ENCODE measurements at places on chromosomes 5 and 9. TPM values are rescaled to one million over a fixed set of nuclear protein-coding genes. Genes with fewer than 3 reads are reported as not detected.

GRCh38 chr9:98805506-98806272, 1.8 kb upstream of the GALNT12 start:
- no peak for DNase-seq

DNA sequence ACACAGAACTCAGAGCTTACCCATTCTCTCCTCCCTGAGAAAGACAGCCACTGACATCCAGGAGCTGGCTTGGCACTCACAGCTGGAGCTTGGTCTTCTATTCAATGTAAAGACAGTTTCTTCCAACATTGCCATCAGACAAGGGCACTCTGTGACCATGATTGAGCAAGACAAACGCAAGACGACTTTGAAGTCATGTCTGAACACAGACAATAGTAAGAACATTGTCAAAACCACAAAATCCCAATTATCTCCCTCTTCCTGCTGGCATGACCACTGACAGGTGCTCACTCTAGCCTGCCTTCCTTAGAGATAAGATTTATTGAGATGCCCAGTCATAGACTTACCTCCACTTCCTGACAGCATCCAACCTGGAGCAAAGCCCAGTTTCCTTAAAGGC, 328.0 kb downstream of the MSX2 start:
- DNase-seq, result no peak

DNA sequence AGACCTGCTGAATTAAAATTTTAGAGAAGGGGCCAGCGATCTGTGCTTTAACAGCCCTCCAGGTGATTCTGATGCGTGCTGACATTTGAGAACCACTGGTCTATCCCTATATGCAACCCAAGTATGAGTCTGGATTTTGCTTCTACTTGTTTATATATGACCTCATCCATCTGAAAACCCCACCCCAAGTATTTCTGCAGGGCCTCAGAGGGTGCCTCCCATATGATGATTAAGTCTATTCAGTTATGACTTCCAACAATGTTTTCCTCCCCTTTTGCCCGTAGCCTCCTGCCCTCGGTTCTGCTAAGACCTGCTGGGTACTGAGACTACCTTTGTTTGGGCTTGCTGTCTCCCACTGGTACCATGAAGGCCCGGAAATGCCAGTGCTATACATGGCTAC, 376.0 kb upstream of the SMARCA2 start:
- no peak for DNase-seq

The GRM6 gene
- 1.1 TPM for polyA plus RNA-seq

GRCh38 chr9:115923410-115923809, 230.2 kb upstream of the PAPPA start:
- no peak for DNase-seq

DNA sequence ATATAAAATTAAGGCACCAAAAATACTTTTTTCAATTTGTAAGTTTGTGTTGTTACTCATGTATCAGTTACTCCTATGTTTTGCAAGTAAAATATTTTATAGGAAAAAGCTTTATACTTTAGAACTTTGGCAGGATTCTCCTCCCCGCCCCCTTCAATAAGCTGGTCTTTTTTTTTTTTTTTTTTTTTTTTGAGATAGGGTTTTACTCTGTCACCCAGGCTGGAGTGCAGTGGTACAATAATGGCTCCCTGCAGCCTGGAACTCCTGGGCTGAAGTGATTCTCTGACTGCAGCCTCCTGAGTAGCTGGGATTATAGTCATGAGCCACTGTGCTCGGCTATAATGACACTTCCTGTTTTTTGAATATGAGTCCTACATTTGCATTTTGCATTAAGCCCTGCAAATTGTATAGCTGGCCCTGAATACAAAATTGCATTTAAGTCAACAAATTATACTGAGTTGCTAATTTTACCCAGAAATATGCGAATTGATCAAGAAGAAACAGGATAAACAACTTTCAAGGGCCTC, 192.9 kb downstream of the PIK3R1 start:
- no peak for DNase-seq

DNA sequence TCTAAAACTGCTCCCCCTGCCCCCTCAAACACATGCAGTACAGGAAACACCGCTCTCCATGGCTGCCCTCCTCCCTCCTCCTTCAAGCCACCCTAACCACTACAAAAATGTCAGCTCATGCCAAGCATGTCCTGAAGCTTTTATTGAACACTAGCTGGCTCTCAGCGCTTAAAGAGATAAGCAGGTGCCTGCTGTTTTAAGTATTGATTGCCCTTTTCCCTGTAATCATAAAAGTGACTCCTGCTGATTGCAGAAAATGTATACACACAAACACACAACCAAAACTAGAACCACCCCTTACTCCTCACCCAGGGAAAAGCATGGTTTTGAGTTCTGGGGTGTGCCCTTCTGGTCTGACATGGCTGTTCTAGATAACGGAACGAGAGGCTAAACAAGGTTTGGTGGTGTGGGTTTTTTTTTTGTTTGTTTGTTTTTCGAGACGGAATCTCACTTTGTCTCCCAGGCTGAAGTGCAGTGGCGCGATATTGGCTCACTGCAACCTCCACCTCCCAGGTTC, 3.7 kb upstream of the UCK1 start:
- DNase-seq, result no peak

DNA sequence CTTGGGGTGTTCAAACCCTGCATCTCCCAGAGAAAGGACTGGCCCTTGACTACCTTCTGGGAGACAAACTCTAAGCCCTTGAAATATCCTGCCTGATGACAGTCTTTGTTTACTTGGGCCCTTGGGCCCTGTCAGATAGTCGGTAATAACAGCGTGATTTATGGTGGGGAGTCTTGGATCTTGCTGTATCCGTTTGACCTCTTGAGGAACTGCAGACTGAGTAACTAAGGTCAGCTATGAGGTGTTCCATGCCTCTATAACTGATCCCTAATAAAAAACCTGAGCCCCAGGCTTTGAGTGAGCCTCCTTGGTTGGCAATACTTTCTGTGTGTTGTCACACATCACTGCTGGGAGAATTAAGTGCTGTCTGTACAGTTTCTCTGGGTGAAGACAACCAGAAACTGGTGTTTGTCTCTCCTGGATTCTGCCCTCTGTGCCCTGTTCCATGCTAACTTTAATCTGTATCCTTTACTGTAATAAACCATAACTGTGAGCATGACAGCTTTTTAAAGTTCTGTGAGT, 56.2 kb upstream of the ANKRD33B start:
- no peak for DNase-seq

GRCh38 chr9:83509402-83509801, 28.8 kb downstream of the FRMD3 start:
- DNase-seq, result peak; percentile 71

The ANKRD34B gene
- polyA plus RNA-seq, result 2.8 TPM

- DNase-seq, result no peak
Observed at GRCh38 chr9:125437771-125438221, 176.2 kb downstream of the GAPVD1 start.

GRCh38 chr9:103116246-103116645, 121.1 kb downstream of the CYLC2 start:
- no peak for DNase-seq

DNA sequence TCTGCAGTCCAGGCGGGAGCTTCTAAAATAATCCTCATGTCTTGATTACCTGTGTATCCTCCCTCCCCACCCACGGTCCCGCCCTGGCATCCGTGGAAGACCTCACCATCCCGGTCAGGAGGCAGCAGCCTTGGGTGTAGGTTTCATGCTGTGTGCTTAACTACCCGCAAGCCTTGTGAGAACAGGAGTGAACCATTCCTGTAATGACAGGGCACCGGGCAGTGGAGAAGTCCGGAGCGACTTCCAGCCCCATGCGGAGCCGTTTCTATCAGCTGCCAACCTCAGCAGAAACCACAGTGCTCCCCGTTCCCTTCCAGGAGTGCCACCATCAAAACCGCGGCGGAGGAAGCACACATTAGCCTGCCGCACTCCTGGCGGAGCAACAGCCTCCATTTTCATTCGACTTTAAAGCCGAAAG, 123.5 kb upstream of the LMX1B start:
- no peak for DNase-seq

GRCh38 chr9:32072570-32072969, 311.9 kb upstream of the ACO1 start:
- no peak for DNase-seq

DNA sequence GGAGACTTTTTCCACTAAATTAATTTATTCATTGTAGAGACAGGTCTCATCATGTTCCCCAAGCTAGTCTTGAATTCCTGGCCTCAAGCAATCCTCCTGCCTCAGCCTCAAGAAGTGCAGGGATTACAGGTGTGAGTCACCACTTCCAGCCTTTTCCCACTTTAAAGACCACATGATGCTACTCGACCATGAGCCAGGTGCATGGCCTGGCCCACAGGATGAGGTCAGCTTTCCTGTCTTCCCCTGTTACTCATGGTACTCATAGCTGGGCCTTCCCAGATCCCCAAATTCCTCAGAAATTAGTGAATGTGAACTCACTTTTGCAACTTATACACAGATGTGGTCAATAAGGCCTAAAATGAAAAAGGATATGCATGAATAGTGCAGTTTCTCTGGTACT, 395.9 kb downstream of the SEMA5A start:
- DNase-seq, result no peak

DNA sequence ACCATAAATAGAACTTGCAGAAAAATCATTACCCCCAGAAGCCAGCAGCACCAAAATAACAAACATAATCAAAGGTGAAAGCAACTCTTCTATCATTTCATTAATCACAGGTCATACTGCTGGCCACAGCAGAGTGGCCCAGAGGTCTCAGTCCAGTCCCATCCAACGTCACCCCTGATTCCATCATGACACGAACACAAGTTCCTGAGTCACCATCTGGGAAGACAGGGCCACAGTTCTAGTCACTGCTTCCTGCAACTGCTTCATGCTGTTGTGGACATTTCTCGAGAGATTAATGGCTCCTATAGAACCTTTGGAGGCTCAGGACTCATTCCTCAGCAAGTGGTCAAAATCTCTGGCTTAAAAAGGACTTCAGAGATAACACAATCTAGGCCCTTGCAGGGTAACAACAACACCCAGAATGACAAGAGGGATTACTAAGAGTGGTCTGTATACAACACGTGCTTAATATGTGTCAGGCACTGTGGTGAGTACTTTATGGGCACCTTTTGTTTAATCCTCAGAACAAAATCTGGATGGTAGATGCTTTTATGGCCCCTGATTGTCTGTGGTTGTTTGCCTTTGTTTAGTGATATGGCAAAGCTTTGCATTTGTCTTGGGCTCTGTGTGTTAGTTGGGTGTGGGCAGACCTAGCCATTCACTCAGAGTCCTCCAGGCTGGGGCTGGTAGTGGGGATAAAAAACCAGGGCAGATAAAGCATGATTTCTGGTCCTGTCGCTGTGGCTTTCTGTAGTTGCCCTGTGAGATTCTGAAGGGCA, 184.3 kb downstream of the DAB2IP start:
- no peak for DNase-seq
